Omental fat pad (tissue), 4 donors: ENCODE measurements at places on chromosomes 7 and 10.
A peak's percentile ranks its signal among the peaks of the same experiment; 100 is the strongest.

DNA sequence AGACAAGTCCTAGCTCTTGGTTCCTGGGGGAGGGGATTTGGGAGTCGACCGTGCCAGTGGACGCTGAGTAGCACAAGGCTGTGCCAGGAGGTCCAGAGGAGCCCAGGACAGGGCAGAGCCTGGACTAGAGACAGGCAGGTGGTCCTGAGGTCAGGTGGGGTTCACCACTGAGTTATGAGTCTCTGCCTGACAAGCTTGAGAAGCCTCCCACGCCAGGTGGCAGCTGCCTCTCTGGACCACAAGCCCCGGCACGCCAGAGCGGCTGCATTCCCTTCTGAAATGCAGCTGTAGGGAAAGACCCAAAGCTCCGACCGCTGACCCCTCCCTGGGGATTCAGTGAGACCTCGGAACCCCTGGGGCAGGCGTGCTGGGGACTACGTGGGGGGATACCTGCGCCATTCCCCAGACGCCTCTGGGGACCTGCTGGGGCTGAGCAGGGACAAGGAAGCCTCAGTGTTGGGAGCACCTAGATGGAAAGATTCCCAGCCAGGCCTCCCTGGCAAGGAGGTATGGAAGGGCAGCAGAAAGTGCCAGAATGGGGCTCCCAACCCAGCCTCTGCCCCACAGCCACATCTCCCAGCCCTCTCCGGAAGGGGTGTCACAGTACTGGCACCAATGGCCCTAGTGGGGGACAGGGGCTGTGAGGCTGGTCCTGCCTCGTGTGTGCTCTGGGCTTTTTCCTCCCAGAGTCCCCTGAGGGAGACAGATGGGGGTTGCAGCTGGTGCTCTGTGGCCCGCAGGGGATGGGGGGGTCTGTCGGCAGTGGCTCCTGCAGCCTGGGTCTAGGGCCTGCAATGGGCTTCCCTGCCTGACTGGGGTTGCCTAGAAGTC is 29.0 kb downstream of the PDGFA start:
- DNase-seq = no peak

DNA sequence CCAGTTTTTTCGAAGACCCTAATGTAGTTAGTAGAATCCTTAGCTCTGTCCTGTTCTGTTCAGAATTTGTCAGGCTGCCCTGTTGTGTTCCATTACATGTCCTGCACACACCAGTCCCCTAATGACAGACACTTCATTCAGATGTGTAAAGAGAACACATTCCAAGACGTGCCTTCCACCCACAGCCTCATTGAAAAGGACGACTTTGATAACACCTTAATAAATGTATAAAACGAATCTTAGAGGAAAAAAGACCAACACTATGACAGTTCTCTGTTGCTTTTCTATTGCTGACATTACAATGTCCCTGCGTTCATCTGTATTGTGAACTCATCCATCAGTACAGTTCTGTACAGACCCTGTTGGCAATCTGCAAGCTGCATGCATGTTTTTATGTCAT is 3.5 kb downstream of the LRRTM3 start:
- DNase-seq = no peak

GRCh38 chr10:123635745-123636144 is 30.4 kb upstream of the GPR26 start:
- DNase-seq = no peak

- no peak for DNase-seq
Measured at GRCh38 chr10:123604506-123604905, 61.6 kb upstream of the GPR26 start.

- peak; percentile 16 for DNase-seq
Measured at GRCh38 chr10:80480852-80481251, 26.7 kb downstream of the TSPAN14 start.

DNA sequence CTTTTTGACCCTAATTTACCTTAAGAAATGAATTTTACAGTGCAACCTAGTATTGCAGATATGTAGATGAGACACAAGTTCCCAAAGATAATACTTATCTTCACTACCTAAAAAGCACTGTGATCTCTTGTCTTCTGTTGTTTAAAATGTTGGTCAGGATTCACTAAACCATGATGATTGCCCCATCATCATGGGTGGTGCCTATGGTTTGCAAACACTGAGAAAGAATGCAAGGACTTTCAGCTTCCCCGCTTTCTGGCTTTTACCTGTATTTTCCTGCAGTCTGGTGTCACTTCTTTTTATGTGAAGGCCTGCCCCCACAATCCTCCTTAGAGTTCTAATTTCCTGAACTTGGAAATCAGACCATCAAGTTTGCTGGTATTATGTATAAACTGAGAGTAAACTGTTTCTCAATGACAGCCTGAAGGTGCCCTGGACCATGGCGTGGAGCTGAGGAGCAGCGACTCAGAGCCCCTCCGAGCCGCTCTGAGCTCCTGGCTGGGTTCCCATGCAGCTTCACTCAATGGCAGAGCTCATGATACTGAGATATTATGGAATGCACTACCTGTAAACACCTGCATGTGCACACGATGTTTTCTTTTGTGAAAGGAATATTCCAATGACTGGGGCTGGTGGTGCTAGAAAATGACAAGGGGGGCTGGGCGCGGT is 118.4 kb upstream of the EFCAB10 start:
- DNase-seq = no peak

GRCh38 chr7:38561166-38561565 is 70.0 kb downstream of the AMPH start:
- no peak for DNase-seq

GRCh38 chr7:150751702-150752101 is 14.5 kb downstream of the GIMAP5 start:
- DNase-seq = no peak

DNA sequence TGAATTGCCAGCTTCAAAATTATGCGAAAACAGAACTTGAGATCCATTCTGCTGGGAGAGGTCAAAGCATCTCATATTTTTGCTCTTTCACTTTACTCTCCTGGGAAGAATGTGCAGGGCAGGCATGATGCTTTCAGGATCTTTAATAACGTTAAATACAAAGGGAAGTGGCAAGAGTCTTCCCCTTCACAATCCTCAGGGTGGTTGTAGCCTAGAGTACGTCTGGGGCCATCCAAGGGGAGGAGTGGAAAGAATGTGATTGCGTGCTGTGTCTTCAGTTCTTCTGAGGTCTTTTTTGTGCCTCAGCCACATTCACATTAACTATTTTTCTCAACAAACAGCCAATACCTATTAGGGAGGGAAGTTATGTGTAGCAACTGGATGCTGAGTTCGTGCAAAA is 207.3 kb downstream of the HGF start:
- DNase-seq = no peak

DNA sequence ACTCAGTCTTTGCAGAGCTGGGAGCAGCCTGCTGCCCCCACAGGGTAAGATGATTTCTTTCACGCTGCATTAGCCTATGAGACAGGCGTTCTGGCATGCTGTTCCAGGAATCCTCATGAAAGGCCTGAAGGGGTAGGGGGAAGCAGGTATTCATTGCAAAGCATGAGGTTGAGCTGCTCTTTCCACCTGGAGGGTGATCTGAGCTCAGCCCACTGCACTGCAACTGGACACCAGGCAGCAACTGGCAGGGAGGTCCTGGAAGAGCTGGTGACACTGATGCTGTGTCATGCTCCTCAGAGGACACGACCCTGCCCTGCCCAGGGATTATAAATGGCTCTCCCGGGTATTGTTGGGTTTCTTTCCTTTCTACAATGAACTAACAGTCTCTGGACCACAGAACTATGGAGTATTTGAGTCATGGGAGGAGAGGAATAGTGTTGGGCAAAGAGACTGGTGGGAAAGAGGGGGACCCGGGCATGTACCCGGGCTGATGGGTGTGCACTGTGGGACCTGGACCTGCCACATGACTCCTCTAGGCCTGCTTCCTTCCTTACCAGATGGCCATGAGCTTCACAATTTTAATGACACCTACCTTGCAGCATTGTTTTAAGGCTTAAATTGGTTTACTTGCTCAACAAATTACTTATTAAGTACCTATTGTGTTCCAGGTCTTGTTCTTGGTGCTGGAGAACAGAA is 24.3 kb downstream of the SLC25A28 start:
- DNase-seq = no peak

GRCh38 chr10:130025811-130026485 is 61.9 kb upstream of the EBF3 start:
- DNase-seq = no peak

DNA sequence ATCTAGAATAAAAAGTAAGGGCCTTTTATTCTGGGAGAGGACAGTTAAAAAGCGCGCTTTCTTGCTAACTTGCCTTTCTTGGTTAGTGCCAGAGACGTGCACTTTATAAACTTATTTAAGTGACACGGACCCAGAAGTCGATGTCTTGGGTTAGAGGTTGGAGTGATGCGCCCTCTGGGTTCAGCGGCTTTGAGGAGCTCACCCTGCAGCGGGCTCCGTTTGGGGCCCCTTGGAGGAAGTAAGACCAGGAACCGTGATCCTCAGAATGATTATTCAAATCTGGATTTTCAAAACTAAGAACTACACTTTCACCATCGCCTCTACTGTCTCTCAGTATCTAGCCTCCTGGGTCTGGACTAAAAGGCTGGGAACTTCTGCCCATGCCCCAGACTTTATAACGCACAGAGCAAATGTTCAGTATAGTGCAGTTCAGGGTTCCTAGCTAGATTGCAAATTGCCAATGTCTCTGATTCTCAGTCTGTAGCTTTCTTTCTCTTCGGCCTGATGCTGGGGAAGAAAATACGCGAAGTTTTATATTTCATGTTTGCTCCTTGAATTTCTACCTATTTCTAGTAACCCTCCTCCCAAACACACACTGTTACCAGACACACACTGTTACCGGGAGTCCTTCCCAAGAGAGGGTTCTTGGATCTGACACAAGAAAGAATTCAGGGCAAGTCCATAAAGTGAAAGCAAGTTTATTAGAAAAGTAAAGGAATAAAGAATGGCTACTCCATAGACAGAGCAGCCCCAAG is 18.6 kb upstream of the SMO start:
- DNase-seq = no peak

- DNase-seq = no peak
Measured at GRCh38 chr7:119783799-119784198, 489.2 kb upstream of the KCND2 start.

- no peak for DNase-seq
Measured at GRCh38 chr7:122883049-122883680, 3.1 kb downstream of the CADPS2 start.

- no peak for DNase-seq
Measured at GRCh38 chr10:120950051-120950561, 98.9 kb downstream of the WDR11 start.

DNA sequence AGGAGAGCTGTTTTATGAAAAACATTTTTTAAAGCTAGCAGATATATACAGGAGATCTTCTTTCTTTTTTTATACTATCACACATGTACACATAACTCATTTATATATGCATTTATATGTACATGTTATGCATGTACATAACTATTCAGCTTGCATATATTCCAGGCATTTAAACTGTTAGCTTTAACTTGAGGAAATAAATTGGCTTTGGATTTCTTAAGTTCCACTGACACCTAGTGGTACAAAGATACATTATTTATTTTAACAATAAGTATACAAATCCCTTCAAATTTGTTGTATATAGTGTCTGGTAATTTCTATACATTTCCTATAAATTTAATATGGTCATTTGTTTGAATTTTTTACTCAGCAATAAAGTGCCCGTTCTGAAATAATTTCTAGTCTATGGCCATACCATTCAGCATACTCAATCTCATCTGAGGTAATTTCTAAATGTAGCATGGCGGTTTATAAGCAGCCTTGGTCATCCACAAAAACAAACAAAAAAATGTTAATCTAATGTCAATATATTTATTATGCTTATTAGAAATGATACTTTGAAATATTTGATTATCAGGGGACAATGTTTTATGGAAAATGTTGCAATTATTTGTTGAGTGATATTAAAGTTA is 11.6 kb downstream of the ZDHHC6 start:
- no peak for DNase-seq

- DNase-seq = no peak
Measured at GRCh38 chr7:94400022-94400421, 5.3 kb downstream of the COL1A2 start.

DNA sequence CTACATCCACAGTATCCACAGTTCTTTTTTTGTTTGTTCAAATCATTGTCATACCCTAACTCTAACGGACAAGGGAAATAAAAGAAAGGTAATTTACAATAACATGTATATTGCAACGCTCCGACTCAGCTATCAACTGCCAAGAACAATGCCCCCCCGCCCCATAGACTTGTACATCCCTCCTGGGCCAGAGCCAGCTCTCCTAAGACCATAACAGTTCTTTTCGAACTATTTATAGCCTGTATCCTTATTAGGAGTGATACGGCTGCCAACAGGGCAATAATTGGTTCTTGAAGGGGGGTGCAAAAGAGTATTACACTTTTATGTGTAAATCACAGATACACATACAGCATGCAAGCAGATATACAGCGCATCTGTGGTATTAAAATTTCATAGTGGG is 495.7 kb downstream of the GALNT17 start:
- DNase-seq = no peak

- no peak for DNase-seq
Measured at GRCh38 chr10:130137090-130137448, 878 bp downstream of the GLRX3 start.

GRCh38 chr10:5291501-5292195 is 73.1 kb upstream of the UCN3 start:
- peak; percentile 46 for DNase-seq

DNA sequence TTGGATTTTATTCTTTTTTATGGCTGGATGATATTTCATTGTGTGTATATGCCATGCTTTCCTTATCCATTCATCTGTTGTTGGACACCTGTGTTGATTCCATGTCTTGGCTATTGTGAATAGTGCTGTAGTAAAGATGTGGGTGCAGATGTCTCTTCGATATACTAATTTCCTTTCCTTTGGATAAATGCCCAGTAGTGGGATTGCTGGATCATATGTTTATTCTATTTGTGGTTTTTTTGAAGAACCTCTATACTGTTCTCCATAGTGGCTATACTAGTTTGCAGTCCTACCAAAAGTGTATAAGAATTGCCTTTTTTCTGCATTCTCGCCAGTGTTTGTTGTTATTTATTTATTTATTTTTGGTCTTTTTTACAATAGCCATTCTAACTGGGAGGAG is 159.8 kb downstream of the WNT2 start:
- DNase-seq = no peak

- no peak for DNase-seq
Measured at GRCh38 chr7:22653951-22654350, 73.0 kb upstream of the IL6 start.

- DNase-seq = no peak
Measured at GRCh38 chr10:4243651-4244050, 458.6 kb upstream of the KLF6 start.

DNA sequence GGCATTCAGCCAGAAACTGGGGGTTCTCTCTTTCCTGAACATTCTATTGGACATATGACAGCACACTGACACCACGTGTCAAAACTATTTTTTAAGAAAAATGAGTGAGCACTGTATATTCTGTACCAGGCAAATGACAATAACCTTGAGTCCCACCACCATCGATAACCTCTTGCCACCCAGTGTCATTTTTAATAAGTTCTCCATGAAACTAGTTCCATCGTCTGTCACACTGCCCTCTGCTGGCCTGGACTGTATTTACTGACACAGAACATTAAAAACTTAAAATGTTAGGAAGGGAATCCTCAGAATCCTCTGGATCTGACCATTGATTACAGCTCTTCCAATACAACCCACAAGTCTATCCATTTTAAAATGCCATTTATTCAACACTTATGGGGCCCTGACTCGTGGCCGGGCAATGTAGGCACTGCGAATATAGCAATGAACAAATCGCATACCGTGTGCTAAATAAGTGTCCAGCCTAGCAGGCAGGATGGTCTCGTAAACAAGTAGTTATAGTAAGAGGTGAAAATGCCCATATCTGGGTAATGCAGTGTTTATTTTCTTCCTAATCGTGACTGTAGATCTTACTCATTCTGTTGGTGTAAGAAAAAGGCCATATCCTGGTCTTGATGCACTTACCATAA is 35.9 kb upstream of the CACNB2 start:
- DNase-seq = peak; percentile 76
